RWPE2 (cell line): ENCODE measurements at places on chromosomes 5 and 9.
A peak's percentile ranks its signal among the peaks of the same experiment; 100 is the strongest.

GRCh38 chr5:146339715-146340259 lies 1.1 kb downstream of the POU4F3 start:
- no peak for DNase-seq

GRCh38 chr9:98774746-98775145 lies 21.6 kb downstream of the ANKS6 start:
- DNase-seq = no peak

GRCh38 chr5:122924203-122924602 lies 78.8 kb downstream of the SNX24 start:
- no peak for DNase-seq

DNA sequence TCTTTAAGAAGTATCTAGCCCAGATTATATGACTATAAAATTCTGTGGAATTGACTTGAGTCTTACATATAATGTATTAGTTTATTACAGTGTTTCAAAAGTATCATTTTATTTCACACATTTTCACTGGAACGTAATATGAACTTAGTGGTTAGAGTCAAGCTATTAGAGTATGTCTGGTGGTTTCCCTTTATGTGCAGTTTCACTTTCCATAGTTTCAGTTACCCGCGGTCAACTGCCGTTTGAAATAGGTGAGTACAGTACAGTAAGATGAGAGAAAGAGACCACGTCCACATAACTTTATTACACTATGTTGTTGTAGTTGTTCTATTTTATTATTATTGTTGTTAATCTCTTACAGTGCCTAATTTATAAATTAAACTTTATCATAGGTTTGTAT lies 50.5 kb downstream of the COMMD10 start:
- DNase-seq = no peak

DNA sequence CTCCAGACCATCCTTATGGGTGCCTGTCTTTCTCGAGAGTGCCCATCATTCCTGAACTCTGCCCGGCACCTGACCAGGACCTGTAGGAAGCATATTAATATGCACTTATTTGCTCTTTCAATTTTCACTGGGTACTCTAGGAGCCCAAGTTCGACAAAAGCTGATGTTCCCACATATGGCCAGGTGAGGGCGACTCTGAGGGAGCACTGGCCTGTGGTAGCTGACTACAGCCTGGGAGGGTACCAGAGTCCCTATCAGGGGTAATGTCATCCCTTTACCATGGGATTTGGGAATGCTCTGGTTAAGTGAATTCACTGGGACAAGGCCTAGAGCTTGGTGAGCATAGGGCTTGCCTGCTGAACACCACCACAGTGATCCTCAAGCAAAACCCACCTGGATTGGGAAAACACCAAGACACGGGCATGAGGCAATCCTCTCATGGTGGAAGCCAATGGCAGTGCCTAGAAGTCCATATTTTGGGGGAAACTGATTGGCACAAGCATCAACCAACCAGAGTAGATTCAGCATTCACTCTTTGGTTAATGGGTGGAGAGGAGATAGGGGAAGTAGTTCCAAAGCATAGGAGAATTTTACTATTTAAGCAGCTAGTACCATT lies 112.2 kb downstream of the MTX3 start:
- no peak for DNase-seq

- DNase-seq = no peak
Observed at GRCh38 chr5:98786191-98786853, 12.9 kb downstream of the RGMB start.

GRCh38 chr5:150213530-150213929 lies 23.7 kb downstream of the SLC6A7 start:
- no peak for DNase-seq

DNA sequence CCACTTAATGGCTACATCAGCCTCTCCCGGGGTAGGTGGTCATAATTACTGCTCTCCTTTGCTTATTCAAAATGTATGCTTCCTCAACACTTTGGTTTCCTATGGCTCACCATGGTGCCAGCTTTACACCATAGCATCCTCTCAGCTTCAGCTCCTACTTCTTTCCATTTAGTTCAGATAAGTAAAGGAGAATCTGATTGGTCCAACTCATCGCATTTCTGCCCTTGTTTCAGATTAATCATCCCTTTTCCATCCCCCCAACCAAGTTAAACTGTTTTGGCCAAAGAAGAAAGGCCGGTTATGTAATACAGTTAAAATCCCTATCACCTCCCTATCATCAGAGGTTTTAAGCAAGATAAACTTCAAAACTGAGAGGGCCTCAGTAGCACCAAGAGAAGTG lies 130.5 kb downstream of the CETN3 start:
- no peak for DNase-seq

GRCh38 chr9:128912270-128912853 lies 8.4 kb upstream of the PHYHD1 start:
- peak; percentile 92 for DNase-seq

- no peak for DNase-seq
Observed at GRCh38 chr9:102205251-102205650, 466.8 kb upstream of the GRIN3A start.

DNA sequence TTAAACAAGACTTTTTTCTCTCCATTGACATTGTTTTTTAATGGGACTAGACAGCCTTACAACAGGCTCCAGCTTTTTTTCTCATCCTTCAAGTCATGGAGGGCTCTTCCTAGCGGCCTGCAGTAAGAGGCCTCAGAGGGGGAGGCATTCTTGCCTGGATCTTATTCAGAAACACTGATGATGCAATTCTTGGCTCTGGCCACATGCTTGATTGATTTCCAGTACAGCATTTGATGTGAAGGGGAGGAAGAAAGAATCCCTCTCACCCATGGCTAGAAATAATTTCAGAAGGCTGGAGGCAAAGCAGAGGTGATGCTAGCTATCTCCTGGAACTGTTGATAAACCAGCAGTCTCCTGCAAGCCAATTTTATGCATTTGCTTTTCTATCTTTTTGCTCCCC lies 324.8 kb downstream of the PRELID2 start:
- DNase-seq = no peak

- no peak for DNase-seq
Observed at GRCh38 chr5:104569621-104570020, 1007.0 kb upstream of the NUDT12 start.

- no peak for DNase-seq
Observed at GRCh38 chr5:165881259-165881658, 2375.8 kb downstream of the MAT2B start.

DNA sequence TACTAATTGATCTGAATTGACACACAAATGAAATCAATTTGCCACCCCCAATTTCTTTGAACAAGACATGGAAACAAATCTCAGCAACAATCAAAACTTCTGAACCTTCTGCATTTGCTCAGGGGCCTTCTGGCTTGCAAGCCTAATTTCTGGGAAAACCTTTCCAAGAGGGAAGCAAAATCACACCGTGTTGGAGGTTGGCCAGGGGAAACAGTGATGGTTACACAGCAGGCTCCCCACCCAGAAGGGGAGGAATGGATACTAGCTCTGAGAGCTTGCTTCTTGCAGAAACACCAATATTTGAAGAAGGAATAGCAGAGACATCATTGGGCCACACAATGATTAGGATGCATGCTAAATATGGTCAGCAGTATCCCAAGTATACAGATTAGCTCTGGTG lies 488.6 kb upstream of the TRPC7 start:
- no peak for DNase-seq

DNA sequence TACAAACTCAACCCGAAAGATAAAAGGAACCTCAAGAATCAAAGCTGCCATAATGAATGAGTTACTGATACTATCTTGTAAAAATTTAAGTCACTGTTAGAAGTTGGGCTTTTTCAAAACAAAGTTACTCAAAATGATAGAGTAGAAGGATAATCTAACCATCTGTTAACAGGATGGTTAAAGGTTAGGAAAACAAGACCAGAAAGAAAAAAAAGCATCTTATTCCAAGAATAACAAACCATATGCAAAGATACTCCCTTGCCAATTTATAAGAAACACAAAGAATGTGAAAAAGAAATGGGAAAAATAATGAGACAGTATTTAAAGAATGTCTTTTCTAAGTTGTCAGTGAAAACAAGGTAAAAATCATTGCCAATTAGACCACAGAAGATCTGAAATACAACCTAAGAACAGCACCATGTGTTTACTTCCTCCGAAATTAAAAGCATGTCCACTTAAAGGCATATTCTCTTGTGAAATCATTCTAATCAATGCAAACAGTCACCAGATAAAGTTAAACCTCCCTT lies 51.2 kb downstream of the STRBP start:
- no peak for DNase-seq

GRCh38 chr5:176771102-176771845 lies 39.1 kb upstream of the UNC5A start:
- no peak for DNase-seq

- DNase-seq = no peak
Observed at GRCh38 chr5:145682197-145682899, 152.8 kb downstream of the PRELID2 start.

GRCh38 chr5:52043543-52043942 lies 660.3 kb downstream of the ISL1 start:
- no peak for DNase-seq

- no peak for DNase-seq
Observed at GRCh38 chr9:131744171-131744719, 4.4 kb upstream of the RAPGEF1 start.

- no peak for DNase-seq
Observed at GRCh38 chr5:174324680-174325079, 279.2 kb downstream of the NSG2 start.

DNA sequence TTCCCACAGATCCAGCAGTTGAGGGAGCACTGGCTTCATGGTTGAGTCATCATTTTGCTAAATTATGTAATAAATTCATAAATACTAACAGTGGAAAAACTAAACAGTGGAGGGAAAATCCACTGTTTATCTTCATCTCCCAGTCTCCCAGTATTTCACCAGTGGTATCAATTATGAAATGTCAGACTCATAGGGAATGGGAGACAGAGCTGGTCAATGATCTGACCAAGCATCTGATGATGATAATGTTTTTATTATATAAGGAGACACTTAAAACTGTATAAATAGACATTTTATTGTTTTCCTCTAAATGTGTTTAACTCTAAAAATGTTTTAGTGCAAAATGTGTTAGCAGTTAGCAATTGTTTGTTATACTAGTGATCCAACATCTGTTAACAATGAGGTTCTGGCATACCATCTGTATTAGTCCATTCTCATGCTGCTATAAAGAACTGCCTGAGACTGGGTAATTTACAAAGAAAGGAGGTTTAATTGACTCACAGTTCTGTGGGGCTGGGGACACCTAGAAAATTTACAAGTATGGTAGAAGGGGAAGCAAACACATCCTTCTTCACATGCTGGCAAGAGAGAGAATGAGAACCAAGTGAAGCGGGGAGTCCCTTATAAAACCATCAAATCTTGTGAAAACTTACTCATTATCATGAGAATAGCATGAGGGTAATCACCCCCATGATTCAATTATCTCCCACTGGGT lies 11.8 kb upstream of the REEP5 start:
- DNase-seq = no peak

DNA sequence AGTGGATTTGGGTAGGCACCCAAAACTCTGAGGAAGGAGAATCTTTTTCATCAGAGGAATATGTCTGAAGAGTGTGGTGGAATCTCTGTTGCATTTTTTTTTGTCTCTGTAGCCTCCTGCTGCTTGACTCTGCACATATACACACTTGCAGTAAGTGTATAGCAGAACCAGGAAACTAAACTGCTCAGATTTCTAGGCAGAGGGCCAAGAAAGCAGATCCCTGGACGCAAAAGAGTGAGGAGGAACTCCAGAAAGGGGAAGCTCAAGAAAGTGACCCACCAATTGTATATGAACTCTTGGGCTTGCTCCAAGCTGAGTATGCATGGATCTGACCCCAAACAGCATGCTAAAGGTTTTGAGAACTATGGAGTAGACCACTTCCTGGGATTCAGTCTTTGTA lies 181.8 kb downstream of the GADD45G start:
- no peak for DNase-seq

DNA sequence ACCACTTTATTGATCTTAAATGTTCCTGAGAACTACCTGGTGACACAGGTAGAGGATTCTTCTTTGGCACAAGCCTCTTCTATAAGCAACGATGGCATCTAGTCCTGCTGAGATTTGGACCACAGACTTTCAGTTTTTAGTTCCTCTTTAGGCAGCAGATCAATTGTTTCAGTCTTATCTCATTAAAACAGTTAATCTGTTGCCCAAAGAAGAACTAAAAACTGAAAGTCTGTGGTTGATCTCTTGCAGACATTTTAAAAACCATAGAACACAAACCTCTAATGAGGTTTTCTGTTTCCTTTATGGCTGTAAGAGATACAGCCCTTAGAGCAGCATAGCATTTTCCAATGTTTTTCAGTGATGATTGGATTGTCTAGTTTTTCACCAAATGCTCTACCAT lies 480.9 kb downstream of the MTRR start:
- no peak for DNase-seq

DNA sequence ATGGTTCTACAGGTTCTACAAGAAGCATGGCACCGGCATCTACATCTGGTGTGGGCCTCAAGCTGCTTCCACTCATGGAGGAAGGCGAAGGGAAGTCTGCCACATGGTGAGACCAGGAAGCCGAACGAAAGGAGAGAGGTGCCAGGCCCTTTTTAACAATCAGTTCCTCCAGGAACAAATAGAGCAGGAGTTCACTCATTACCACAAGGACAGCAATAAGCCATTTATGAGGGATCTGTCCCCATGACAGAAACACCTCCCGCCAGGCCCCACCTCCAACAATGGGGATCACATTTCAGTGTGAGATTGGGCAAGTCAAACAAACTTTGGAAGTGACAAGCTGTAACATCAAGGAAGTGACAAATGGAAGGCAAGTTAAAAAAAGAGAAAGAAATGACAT lies 95.5 kb upstream of the PTPN3 start:
- no peak for DNase-seq

GRCh38 chr5:5576744-5577143 lies 154.3 kb downstream of the ICE1 start:
- no peak for DNase-seq

- DNase-seq = no peak
Observed at GRCh38 chr9:14989811-14990210, 79.6 kb upstream of the FREM1 start.

DNA sequence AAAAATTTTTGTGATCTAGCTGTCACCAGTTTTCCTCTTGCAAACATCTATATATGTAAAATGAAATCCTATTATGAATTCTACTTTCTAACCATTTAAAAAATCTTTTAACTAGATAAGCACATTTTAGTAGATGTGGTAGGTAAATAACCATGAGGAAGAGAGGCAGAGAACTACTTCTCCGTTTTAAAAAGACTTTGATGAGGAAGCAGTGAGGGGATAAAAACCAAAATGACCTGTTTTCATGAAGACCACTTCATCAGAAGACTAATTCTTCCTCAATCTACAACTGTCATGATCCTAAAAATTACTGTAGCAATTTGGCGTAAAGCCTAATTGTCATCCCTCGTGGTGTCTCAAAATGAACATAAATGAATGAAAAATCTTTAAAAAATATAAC lies 15.7 kb upstream of the ERBIN start:
- no peak for DNase-seq

GRCh38 chr5:132765311-132766019 lies 11.6 kb downstream of the SEPTIN8 start:
- DNase-seq = peak; percentile 62

DNA sequence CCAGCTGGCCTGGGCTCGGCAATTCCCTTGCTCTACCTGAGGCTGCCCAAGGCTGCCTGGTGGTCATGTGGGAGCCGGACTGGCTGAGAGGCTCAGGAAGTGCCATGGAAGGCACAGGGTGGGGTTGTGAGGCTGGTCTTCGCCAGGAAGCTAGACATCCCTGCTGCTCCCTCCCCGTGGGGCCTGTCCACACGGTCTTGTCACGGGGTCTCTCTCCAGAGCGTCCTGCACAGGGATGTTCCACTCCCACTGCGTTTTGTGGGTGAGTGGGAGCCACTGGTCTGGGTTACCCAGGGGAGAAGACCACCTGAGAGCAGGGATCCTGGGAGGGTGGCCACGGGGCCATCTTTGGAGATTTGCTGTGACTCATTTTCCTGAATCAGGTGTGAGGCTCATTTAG lies 11.6 kb downstream of the GADD45G start:
- no peak for DNase-seq

GRCh38 chr9:136721339-136722092 lies 9.1 kb downstream of the DIPK1B start:
- DNase-seq = no peak
